HTR-8/SVneo (cell line): ENCODE measurements at places on chromosomes 11 and 22.

GRCh38 chr11:93123351-93123898 is 74.4 kb downstream of the SLC36A4 start:
- no peak for DNase-seq

- DNase-seq, result no peak
These were observed 1007.7 kb downstream of the BRD1 start for GRCh38 chr22:48819961-48820360.

DNA sequence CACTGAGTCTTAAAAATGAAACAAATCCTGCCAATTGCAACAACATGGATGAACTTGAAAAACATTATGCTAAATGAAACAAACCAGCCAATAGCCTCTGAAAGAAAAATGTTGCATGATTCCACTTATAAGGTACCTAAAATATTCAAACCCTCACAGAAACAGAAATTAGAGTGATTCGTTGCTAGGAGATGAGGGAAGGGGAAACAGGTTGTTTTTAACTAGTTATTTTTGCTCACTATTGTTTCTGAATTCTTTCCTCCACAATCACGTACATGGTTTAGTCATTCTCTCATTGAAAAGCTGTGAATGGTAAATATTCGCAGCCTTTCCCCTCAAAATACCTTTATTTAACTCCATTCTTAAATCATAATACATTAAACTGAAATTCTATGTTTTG is 14.0 kb upstream of the TYR start:
- DNase-seq, result no peak

GRCh38 chr11:112345706-112346105 is 85.0 kb upstream of the PLET1 start:
- no peak for DNase-seq

DNA sequence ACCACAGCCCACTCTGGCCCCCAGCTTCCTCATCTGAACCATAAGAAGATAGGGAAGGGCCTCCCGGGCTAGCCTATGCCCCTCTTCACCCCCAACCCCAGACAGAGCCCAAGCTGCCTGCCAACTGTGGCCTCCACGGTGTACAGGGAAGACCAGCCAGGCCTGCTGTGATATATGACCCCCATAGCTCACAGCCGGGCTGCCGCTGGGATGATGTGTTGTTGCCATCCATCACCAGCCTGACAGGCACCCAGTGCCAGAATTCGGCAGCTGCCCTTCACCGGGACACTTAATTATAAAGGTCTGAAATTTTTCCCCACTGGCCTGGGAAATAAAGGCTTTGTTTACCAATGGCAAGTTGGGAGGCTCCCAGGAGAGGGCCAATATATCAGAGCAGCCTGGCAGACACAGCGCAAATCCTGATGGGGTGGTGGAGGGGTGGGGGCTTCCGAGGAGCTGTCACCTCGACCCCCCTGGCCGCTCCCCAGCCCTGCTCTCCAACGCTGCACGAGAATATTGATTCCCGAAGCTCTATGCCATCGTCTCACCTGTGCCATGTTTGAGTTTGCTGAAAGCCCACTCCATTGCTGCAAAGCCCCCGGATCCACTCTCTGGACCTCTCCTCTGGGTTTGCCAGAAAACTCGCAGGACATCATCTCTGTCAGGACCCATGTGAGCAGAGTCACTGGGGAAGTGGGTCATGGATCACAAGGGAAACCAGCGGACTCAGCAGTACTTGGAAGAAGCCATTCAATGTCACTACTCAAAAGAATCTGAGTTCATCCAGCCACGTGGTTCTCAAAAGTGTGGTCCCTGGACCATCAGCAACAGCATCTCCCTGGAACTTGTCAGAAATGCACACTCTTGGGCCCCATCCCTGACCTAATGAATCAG is 296.9 kb downstream of the MN1 start:
- no peak for DNase-seq

GRCh38 chr11:118002541-118003423 is 16.6 kb downstream of the IL10RA start:
- DNase-seq, result no peak

GRCh38 chr11:1391165-1392075 is 1.7 kb downstream of the BRSK2 start:
- DNase-seq, result no peak

GRCh38 chr11:117457031-117457785 is 129.6 kb downstream of the CEP164 start:
- DNase-seq, result no peak

- no peak for DNase-seq
These were observed 1.6 kb downstream of the CPT1A start for GRCh38 chr11:68839911-68840641.

DNA sequence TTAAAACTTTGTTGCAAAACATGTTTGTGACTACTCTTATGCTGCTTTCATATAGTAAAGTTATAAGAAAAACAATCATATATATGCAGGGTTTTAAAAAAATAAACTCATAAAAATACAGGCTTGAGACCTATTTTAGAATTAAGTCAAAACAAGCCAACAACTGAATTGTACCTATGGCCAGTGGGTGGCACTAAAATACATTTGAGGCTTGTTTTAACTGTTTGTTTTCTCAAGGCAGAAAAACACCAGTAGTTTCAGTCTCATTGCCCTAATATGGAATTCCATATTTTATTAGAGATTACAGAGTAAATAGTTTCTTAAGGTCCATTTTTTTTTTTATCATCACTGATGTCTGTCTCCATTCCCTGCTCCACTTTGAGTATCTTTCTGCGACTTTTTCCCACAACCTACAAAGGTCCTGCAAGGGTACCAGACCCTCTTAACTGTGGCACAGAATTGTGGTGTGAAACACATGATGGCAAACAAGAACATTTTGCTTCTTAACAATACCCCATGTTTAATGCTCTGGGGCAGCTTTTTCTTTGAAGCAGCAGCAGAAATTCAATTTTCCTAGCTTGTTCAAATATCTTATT is 8.5 kb upstream of the CCDC89 start:
- DNase-seq, result peak; percentile 43

GRCh38 chr11:131300439-131300717 is 70.0 kb upstream of the NTM start:
- DNase-seq, result no peak

- DNase-seq, result no peak
These were observed 2.8 kb upstream of the TMPRSS13 start for GRCh38 chr11:117931971-117932370.

- no peak for DNase-seq
These were observed at the start of gene OR51F1 for GRCh38 chr11:4769838-4770237. Gene OR51F1 (minus strand): TSS chr11:4769938. CDS start chr11:4769938, 0 bp downstream.

DNA sequence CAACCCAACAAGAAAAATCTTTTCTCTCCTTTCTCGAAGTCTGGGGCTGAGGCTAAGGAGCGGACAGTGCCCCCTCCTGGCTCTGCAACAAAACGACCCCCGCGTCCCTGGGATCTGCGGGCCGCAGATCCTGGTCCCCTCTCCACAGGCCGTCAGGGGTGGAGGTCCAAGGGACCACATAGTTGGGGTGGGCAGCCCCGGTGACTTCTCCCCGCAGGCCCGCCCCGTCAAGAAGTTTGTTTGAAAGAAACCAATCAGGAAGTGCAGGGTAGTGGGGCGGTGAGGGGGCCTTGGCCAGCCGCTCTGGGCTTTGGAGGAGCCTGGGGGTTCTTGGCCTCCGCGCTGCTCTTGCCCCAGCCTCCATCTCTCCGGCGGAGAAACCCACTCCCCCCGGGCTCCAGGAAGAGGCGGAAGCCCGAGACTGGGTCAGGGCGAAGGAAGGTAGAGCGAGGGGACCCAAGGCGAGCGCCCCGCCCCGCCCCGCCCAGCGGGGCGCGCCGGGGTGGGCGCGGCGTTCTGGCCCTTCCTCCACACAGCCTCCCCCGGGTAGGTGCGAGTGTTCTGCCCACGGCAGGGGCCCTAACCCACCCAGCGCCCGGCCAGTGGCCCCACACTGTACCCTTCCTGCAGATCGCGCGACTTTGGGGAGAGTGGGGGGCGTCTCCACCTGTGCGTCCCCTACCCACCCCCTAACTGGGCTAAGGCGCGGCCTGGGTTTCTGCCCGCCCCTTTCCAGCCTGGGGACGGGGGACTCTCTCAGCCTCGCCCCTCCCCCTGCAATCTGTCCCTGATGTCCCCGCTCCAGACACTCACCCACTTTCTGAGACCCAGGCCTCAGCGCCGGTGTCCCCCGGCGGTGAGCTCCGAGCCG is 1.3 kb downstream of the TP53I11 start:
- no peak for DNase-seq

GRCh38 chr11:47021527-47021818 is 84.9 kb downstream of the CSTPP1 start:
- DNase-seq, result no peak

DNA sequence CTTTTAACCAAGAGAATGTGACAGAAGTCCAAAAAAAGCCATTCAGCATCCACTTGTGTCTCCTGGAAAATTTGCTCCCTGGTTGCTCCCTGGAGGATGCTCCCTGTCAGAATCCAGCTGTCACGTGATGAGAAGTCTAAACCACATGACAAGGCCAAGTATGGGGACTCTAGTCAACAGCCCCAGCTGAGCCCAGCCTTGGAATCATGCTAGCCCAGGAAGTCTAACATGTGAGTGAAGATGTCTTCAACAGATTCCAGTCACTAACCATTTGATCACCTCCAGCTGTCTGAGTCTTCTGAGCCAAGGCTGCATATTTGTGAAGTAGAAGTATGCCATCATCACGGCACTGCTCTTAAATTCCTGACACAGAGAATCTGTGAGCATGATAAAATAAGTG is 4.2 kb downstream of the OR56B4 start:
- no peak for DNase-seq

- no peak for DNase-seq
These were observed 18.5 kb upstream of the TMEM184B start for GRCh38 chr22:38291201-38291777.

DNA sequence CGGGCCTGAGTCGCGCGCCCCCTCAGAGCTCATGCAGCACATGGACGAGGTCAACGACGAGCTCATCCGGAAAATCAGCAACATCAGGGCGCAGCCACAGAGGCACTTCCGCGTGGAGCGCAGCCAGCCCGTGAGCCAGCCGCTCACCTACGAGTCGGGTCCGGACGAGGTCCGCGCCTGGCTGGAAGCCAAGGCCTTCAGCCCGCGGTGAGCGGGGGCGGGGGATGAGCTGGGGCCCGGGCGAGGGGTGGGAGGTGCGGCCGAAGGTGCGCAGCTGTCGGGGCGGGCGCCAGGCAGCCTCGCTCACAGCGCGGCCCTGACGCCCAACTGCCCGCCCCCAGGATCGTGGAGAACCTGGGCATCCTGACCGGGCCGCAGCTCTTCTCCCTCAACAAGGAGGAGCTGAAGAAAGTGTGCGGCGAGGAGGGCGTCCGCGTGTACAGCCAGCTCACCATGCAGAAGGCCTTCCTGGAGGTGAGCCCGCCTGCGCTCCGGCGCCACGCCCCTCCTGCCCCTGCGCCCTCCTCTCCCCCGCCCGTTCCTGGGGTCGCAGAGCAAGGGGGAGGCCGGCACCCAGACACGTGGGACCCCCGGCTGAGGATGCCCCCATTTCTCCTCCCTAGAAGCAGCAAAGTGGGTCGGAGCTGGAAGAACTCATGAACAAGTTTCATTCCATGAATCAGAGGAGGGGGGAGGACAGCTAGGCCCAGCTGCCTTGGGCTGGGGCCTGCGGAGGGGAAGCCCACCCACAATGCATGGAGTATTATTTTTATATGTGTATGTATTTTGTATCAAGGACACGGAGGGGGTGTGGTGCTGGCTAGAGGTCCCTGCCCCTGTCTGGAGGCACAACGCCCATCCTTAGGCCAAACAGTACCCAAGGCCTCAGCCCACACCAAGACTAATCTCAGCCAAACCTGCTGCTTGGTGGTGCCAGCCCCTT is 20.5 kb downstream of the EPS8L2 start:
- no peak for DNase-seq

GRCh38 chr11:126523441-126524205 is 168.1 kb downstream of the ST3GAL4 start:
- DNase-seq, result no peak

GRCh38 chr11:47775240-47775869 is 8.2 kb upstream of the FNBP4 start:
- no peak for DNase-seq
